ENCODE measurements at places on chromosomes 5 and 9.

GRCh38 chr5:79853028-79853427, 138.0 kb downstream of the MTX3 start:
- no peak for DNase-seq

- DNase-seq = no peak
Measured at GRCh38 chr5:179812997-179813607, 6.4 kb upstream of the MGAT4B start.

DNA sequence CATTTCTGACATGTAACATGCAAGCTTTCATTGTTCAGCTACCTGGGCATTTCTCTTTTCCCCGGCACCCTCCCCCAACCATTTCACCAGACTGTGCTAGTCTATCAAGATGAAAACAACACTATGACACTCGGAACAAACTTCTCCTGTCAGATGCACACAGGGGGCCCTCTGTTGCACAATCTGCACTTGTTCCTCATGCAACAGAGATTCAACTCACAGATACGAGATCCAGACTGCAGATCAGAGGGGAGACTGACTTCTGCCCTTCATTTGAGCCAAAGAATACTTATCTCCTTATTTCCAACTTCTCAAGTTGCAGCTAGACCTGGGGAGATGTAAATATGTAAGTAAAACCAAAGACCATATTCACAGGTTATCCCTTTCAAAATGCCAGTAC, 15.7 kb upstream of the FST start:
- no peak for DNase-seq

GRCh38 chr5:173457482-173457881, 129.3 kb upstream of the STC2 start:
- DNase-seq = no peak

DNA sequence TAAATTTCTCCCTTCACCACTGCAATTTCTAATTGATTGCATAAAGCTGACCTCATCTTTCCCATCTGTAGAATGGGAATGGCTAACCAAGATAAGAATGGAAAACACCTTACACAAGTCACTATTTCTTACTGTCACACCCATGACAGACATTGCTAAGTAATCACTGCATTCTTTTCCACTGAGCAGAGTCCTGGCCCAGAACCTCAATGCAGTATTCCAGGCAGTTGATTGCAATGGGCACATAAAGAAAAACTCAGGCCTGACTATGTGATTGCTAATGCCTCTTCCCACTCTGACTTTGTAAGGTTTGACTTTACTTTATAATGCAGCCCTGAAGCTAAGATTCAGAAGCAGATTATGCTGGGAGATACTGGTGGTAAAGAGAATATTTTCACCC, 29.3 kb downstream of the TRIM32 start:
- DNase-seq = no peak

DNA sequence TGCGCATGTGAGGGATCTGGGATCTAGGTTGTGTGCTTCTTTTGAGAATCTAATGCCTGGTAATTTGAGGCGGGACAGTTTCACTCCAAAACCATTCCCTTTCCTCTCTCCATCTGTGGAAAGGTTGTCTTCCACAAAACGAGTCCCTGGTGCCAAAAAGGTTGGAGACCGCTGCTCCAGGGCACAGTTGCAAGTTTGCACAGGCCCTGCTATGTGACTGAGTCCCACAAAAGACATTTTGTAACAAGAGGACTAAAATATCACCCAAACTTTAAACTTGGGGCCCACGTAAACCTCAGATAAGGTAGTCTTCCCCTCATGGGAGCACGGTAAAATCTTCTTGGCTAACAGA, 5.8 kb upstream of the ZNF367 start:
- DNase-seq = no peak

DNA sequence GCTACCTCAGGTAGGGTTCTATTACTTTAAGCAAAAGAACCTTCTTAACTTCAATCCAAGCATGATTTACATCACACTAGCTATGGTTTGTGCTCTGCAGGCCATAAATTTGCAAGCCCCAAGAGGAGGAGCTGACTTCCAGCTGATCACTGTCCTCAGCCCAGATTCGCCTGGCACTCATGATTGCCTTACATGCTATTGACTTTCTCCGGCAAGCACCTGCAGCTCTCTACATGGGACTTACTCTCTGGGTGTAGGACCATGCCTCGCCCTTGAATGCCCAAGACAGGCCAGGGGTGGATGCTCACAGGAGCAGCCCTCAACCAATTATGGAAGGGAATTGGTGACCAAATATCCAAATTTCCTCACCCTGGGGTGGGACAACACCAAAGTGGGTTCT, 99.8 kb downstream of the ESM1 start:
- no peak for DNase-seq

- DNase-seq = no peak
Measured at GRCh38 chr5:59856358-59856757, 37.2 kb downstream of the PDE4D start.

- DNase-seq = no peak
Measured at GRCh38 chr9:134916161-134916665, 1.5 kb downstream of the FCN1 start.

- no peak for DNase-seq
Measured at GRCh38 chr9:106879439-106879882, 16.5 kb downstream of the ZNF462 start.

GRCh38 chr5:1243487-1244130, 18.4 kb downstream of the SLC6A18 start:
- DNase-seq = no peak

GRCh38 chr9:130197888-130198287, 25.7 kb downstream of the NCS1 start:
- DNase-seq = no peak

DNA sequence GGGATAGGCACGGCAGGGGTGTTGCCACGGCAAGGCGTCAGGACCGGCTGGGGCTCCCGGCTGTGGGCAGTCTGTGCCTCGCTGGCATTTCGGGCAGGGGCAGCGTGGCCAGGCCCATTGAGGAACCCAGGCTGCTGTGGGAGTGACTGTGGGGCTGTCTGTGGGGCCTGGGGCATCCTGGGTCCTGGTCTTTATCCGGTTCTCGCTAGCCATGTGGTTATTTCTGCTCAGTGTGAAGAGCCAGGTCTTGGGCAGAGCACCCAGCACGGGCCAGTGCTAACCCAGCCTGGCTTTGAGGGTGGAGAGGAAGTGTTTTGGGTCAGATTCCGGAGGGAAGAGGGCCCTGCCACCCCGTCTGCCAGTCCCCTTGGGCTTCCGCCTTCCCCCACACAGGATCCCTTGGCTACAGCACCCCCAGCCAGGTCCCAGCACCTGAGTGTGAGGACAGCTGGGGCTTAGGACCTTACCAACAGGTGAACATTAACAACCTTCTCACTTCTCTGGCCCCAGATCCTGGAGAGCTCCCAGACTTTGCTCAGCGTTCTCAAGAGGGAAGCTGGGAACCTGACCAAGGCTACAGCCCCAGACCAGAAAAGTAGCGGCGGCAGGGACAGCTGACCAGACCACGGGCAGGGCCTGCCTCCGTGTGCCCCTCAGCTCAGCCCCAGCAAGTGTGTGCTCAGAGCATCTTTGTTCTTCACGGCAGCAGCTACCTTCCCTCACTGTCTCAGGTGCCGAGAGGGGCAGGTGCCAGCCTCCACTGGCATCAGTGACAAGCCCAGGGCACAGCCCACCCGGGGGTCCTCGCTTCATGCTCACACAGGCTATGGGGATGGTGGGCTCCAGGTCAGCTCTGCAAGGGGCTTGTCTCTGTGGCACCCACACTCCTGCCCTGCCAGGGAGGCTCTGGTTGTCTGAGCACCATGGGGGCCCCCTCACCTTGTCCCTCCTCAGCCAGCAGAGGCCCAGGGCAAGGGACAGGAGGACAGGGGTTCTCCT, 1.1 kb downstream of the SSNA1 start:
- no peak for DNase-seq

DNA sequence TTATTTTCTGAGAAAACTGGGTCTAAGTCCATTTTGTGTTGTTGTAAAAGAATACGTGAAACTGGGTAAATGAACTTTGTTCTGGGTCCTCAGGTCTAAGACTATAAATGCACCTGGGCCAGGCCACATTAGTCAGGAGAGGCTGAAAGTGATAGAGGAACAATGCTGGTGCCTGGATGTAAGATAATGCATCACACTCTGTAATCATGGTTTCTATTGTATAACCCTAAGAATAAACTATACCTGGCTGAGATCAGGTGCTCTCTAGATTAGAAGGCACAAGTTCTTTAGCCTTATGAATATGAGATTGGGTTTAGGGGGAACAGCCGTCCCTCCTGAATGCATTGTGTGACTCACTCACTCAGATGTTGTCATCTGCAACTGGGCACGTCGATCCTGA, 675.5 kb downstream of the HTR1A start:
- no peak for DNase-seq

DNA sequence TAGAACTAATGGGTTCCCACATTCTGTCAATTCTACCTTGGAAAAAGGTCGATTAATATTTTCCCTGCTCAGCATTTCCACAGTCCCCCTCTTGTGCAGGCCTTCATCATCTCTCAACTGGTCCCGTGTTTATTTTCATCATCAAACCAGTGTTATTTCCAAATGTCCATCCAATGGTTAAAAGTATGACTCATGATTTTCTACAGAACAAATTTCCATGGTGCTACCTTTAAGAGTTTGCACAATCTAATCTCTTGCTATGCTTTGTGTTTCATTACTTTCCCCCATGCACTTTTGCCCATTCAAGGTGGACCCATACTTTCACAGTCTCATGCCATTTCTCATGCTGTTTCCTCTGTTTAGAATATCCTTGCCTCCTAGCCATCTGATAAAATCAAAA, 143.7 kb downstream of the CCDC192 start:
- no peak for DNase-seq

DNA sequence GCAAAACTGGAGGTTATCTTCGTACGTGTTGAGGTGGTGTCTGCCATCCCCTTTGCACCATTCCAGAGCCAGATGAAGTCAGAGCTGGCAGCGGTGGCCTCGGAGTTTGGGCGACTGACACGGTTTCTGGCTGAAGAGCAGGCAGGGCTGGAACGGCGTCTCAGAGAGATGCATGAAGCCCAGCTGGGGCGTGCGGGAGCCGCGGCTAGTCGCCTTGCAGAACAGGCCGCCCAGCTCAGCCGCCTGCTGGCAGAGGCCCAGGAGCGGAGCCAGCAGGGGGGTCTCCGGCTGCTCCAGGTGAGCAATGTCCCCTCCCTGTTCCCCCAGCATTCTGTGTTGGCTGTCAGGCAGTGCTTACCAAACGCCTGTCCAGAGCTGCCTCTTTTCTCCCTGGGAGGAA, 9.5 kb downstream of the TRIM41 start:
- DNase-seq = no peak

GRCh38 chr9:130288393-130288792, 22.8 kb downstream of the HMCN2 start:
- no peak for DNase-seq

DNA sequence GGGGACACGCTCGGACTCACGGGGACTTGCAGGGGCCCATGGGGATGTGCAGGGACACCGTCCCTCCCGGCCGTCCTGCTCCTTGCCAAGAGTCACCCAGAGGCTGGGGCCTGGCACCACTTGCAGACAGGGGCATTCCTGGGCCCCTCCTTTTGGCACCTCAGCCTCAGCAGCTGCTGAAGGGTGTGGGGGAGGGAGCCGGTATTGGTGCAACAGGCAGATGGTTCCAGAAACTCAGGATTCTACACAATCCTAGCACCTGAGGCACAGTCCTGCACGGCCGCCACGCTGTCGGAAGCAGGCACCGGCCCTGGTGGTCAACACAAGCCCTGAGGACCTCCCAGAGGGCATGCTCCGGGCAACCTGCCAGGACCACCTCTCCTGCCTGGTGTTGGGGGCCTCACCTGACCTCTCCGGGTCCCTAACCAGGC, 19.3 kb upstream of the SLC12A7 start:
- no peak for DNase-seq

- no peak for DNase-seq
Measured at GRCh38 chr5:33755231-33755630, 136.6 kb downstream of the ADAMTS12 start.

DNA sequence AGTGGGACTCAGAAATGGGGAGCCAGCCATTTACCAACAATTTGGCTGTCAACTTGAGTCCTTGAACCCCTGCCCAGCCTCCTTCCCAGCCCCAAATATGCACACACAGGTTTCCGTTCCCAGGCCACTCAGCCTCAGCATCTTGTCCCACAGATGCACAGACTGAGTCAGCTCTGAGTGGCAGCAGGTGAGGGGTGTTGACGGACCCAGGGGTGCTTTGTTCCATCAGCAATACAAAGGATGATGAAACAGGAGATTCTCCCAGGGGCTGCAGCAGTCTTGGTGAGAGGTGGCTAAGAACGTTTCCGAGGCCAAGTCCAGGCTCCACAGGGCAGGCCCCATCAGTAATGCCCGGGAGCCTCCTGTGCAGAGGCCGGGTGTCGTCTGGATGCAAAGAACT, 4.9 kb upstream of the OLFM1 start:
- DNase-seq = no peak

- DNase-seq = no peak
Measured at GRCh38 chr5:3954199-3954598, 358.6 kb downstream of the IRX1 start.
